Endothelial cell (in vitro differentiated cells): ENCODE measurements at places on chromosomes 3 and 15. TPM values are rescaled to one million over a fixed set of nuclear protein-coding genes. Genes with fewer than 3 reads are reported as not detected.

DNA sequence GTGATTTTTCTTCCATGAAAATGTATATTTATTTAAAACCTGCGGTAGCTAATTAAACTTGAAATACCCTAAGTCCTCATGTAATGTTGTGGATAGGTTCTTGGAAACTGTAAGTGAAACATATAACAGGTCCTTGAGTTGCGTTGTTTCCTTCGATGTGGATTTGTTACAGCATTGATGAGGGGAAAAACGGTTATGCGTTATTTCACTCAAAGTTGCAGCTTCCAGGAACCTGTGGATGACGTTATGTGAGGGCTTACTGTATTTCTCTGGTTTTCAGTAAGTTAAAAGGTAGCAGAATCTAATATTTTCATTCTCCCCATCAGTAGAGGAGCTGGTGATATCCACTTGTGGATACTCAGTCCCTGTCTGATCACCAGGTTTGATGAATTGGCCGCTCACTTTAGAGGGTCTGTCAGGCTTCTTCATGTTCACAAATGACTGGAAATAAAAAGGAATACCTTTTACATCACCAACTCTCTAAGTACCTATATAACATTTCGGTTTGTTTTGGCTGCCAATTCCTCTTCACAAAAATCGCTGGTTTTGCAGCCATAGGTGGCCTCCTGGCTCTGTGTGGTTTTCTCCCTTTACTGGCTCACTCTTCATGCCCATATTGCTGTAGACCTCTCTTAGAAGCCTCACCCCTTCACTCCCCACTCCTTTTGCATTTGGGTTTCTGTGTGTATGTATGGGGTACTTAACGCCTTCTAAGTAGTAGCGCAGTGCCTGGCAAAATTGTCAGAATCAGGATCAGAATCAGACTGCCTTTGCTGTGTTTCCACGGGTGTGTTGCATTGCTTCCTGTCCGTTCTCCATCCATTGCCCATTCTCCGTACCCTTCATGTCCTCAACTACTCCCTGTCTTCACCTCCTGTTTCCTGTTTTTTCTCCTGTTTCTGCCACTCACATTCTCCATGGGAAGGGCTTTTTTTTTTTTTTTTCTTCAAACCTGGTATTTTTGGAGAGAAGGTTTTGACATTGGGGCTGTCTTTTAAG, 112.6 kb downstream of the FNDC3B start:
- no peak for DNase-seq

- no peak for DNase-seq
These were observed 19.2 kb upstream of the MYZAP start for GRCh38 chr15:57572468-57572867.

OXTR gene
- total RNA-seq, result 1.0 TPM

TTLL13 gene
- not detected for total RNA-seq

DNA sequence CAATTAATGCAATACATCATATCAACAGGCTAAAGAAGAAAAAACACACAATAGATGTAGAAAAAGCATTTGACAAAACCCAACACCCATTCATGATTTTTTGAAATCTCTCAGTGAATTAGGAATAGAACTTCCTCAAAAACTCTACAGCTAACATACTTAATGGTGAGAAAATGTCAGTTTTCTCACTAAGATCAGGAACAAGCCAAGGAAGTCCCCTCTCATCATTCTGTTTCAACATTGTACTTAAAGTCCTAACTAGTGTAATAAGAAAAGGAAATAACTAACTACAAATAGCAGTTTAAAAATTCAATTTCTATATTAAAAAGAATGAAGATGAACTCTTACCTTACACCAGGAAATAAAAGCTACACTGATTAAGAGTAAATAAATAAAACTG, 77.8 kb downstream of the DCLK3 start:
- no peak for DNase-seq

DNA sequence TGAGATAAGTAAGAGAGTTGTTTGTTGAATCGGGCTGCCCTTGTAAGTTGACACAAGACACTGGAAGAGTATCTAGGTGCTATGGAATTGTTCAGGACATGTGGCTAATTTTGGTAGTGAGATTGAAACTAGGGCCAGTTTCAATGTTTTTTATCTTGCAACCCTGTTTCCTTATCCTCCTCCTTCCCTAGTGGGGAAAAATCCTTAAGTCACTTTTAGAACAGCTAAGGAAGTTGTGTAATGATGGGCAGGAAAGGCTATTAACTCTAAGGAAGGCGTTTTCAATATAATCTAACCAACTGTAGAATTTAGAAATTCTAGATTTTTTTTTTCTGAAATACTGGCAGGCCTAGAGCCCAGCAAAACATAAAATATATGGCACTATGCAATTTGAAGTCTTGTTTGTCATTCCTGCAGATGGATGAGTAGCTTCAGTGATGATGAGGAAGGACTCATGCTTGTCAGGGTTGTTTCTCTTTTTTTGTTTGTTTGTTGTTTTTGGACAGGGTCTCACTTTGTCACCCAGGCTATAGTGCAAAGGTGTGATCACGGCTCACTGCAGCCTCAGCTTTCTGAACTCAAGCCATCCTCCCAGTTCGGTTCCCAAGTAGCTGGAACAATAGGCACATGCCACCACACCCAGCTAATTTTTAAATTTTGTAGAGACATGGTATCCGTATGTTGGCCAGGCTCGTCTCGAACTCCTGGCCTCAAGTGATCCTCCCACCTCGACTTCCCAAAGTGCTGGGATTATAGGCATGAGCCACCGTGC, 27.6 kb upstream of the ADAMTS9 start:
- DNase-seq, result no peak

- no peak for DNase-seq
These were observed 12.0 kb upstream of the XXYLT1 start for GRCh38 chr3:195282961-195283360.
